ENCODE measurements at places on chromosomes 11 and 22.

DNA sequence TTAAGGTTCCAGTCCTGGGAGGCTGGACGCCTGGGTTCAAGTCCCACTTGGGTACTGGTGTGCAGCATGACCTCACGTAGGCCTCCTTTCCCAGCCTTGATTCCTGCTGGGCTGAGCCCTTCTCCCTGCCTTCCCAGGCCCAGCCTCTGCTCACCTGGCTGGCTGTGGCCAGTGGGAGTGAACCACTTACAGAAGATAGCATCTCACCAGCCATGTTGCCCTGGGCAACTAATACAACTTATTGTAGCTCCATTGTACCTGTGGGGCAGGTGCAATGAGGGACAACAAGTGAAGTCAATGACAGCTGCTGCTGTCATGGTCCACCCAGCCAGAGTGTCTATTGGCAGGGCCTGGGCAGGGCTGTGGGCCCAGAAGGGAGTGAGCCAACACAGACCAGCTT, 48.4 kb upstream of the MPEG1 start:
- DNase-seq, result no peak

DNA sequence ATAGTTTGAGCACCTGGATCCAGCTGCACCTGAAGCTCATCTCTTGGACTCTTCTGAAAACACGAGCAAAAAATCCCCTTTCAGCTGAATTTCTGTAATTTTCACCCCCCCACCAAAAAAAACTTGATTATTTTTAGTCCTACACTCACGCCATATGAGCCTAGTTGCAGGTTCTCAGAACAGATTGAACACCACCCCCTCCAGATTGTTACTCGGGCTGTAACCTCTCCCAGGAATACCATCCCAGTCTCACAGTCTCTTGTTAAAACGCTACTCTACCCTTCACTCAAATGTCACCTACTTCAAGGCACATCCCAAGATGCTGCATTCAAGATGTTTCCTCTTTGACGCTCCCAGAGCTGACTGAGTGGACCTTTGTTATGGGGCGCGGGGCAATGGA, 96.3 kb upstream of the PRDM11 start:
- no peak for DNase-seq

GRCh38 chr22:27732841-27733240, 68.7 kb downstream of the MN1 start:
- no peak for DNase-seq

- no peak for DNase-seq
These were observed 475.4 kb upstream of the FAT3 start for GRCh38 chr11:91749251-91749650.

GRCh38 chr22:43889860-43890253, 2.0 kb downstream of the PNPLA5 start:
- peak; percentile 25 for DNase-seq

GRCh38 chr11:60900673-60901404, 5.5 kb downstream of the PRPF19 start:
- no peak for DNase-seq

- no peak for DNase-seq
These were observed 206.9 kb upstream of the CCDC90B start for GRCh38 chr11:83493034-83493433.

- no peak for DNase-seq
These were observed 9.3 kb downstream of the TKFC start for GRCh38 chr11:61342207-61342803.

GRCh38 chr11:36312611-36313472, 16.8 kb downstream of the PRR5L start:
- DNase-seq, result no peak

DNA sequence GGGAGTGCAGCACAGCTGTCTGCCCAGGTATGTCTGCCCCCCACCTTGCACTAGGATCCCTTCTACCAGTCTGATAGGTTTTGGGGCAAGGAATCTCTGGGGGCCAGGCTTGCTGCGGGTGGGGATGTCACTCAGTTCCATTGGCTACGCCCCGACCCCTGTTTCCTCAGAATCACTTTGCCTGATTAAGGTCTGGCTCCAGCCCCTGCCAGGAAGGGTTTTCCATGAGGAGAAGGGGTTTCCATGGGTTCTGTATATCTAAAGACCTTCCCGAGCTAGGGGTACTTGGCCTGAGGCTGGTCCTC, 14.0 kb downstream of the OTOG start:
- DNase-seq, result no peak

GRCh38 chr11:266676-267439, 11.3 kb upstream of the NLRP6 start:
- DNase-seq, result no peak

GRCh38 chr11:120911943-120912342, 112.0 kb upstream of the TBCEL start:
- DNase-seq, result no peak

GRCh38 chr11:101091781-101092180, 37.8 kb downstream of the PGR start:
- DNase-seq, result no peak

- no peak for DNase-seq
These were observed 5.3 kb downstream of the UBQLN3 start for GRCh38 chr11:5504403-5504921.

DNA sequence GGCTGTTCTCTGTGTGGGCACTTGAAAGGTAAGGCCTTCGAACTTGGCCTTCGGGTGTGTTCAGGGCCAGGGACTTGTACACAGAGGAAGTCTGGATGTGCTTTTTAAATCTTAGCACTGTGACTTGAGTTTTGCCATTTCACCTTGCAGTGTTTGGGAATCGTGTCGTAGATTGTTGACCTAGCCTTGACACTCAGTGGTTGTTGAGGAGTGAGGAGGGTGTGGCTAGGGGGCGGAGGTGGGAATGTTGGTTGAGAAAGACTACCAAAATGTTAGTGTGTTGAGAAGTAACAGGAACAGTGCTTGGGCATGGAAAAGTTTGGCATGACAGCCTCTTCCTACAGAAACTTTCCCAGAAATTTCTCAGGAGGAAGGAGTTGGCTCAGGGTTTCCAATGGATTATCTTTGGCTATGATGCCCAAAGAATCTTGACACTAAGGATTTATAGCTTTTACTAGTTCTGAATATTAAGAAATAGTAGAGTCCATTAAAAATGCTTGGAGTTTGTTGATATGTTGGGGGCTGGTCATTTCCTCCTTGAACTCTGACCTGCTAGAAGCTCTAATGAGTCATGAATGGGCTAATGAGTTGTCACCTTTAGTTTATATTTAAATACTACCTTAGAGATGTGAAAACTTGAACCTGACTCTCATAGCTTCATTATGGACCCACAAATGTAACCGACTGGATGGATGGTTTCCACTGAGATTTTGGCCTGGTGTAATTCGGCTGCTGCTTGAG, 40.6 kb downstream of the BARX2 start:
- DNase-seq, result no peak

GRCh38 chr11:77082838-77083565, 16.2 kb downstream of the CAPN5 start:
- DNase-seq, result no peak

DNA sequence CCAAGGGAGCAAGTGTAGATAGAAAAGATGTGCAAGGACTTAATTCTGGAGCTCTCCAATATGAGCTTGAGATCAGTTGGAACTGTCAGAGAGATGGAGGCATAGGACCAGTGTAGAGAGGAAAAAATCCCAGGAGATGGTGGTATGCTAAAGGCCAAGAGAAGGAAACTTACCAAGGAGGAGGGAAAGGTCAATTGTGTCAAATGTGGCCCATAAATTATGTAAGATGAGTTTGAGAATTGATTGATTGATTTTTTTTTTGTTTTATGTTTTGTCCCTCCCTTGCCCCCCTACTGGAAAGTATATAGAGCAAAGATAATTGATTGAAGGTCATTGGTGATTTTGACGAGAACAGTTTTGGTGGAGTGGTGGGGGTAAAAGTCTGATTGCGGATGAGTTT, 2.8 kb upstream of the USP2 start:
- no peak for DNase-seq

- no peak for DNase-seq
These were observed 124.1 kb downstream of the WNT7B start for GRCh38 chr22:45852826-45853225.

DNA sequence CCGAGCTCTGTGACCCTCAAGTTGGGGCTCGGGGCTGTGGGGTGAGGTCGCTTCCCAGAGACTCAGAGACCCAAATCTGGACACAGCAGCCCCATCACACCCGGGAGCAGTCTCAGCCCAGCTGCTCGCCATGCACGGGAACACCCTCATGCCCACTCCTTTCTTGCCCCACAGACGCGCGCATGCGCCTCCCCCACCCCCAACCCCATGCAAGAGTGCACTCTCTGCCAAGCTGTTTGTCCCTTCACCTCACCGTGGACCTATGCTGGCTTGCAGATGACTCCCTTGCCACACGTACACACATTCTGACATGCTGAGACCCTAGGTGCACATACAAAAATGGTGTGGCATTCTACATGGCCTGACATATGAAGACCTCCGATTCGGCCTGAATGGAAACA, 478 bp upstream of the CD248 start:
- no peak for DNase-seq

GRCh38 chr11:70834277-70834940, 418.0 kb downstream of the SHANK2 start:
- no peak for DNase-seq

DNA sequence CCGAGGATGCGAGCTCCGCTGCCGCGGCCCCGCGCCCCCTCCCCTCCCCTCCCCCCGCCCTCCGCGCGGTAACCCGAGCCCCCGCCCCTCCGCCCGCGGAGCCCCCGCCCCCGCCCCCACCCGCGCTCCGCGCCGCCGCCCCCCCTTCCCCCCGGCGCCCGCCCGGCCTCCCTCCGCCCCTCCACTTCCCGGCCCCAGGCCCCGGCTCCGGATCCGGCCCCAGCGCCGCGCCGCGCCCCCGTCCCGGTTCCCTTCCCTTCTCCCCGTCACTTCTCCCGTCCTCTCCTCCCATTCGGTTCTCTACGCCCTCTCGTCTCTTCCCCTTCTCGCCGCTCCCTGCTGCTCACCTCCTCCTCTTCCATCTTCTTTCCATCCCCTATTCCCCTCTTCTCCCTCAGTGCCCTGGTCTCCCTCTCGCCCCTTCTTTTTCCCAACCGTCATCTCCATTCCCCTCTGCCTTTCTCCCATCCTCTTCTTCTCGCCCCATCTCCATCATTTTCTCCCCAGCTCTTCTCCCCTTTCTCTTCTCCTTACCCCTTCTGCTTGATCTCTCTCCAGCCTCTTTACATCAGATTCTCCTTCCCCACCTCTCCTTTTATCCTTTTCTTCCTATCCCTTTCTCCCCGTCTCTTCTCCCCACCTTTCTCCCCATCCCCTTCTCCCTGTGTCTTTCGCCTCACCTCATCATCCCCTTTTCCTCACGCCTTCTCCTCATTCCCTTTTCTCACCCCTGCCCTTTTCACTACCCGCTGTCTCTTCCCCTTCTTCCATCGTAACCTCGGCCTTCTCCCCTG, at the start of gene DCHS1:
DCHS1 (minus strand) TSS at position 20 of the 794 bp plus-strand sequence. CDS start 14,196 bp downstream, outside the sequence.
- DNase-seq, result no peak

DNA sequence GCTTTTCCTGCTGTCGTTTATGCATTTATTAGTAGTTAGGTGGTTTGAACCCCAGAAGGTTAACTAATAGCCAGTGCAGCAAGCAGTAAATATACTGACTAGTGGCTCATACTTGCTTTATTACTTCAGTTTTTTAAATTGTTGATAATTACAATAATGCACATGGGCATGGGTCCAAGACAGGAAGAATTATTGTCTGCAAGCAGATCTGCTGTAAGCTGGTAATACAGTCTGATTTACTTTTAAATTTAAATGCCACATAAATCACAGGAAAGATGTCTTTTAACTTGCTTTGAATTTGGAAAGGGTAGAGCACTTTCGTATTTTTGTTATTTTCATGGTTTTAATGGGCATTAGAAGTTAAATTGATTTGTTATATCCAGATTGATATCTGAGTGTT, 27.1 kb downstream of the APLP2 start:
- DNase-seq, result no peak

GRCh38 chr11:13423372-13423771, 39.6 kb downstream of the BTBD10 start:
- DNase-seq, result no peak
